ENCODE measurements at places on chromosomes 3 and 15.

- ATAC-seq, result no peak
Measured at GRCh38 chr3:195921334-195921791, 13.0 kb upstream of the TNK2 start.

DNA sequence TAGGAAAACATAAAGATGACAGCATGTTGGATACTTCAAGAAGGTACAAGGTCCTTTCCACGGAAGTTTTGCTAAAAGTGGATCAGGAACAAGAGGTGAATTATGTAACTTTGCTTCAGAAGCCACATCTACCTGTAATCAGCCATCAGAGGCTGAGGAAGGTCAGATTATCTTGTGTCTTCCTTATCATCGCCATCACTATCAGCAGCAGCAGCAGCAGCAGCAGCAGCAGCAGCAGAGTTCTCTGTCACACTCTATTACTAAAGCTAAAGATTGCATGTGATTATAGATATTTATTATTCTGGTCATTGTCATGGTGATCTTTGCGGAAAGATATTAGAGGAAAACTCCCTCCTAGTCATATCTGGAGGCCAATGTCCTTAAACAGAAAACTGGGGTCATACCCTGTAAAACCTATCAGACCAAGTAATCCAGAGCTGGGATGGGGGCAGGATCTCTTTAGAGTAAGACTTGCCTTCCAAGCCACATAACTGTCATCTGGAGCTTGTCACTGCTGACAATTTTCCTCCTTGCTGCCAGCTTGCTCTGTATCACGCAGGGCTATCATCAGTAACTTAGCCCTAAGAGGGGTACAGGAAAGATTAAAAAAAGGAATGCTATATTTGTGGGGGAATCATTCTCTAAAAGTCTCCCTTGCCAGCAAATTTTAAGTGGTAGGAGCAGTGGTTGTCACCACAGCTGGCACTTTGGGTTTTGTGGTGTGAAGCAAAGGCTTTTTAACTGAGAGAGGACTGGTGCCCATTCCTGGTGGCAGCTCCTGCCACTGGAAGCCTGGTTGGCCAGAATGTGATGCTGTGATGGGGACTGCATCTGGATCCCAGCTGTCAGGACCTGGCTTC lies 130.9 kb upstream of the RASGRP1 start:
- ATAC-seq, result peak; percentile 15

- no peak for ATAC-seq
Measured at GRCh38 chr3:31091748-31092147, 197.3 kb upstream of the GADL1 start.

DNA sequence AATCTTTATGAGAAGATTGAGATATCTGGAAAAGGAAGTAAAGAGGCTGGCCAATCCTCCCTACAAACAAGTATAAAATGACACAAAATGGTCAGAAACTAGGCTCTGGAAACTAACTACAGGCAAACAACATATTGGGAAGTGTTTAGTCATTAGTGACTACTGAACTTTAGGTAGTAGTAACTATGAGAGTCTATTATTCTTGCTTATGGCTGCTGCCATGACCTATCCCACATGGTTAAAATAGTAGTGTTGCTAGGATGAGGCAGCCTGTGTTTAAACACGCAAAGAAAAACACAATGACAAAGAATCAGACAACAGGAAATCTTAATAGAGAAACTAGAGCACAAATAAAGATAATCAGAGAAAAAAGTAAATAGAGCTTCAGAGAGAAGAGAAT lies 67.9 kb downstream of the RFX7 start:
- ATAC-seq, result no peak

DNA sequence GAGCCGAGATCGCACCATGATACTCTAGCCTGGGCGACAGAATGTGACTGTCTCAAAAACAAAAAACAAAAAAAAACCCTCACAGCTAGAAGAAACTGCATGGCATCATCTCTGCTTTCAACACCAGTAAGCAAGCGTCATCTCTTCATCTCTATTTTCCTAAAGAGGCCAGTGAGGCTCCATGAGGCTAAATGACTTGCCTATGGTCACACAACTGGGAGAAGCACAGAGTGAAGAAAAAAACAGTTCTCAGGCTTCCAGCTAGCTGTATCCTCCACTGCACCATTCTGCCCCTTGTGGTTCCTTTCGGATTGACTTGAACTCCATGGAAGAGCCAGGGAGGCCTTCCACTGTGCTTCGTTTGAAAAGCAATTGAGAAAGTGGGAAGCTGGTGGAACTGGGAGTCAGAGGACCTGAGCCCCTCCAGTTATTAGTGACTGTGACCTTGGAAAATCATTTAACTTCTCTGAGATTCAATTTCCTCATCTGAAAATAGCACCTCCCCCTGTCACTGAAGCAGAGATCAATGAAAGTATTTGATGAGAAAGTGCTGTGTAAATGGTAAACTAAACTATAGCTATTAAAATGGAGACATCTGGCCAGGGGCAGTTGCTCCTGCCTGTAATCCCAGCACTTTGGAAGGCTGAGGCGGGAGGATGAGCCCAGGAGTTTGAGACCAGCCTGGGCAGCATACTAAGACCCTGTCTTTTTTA lies 32.1 kb upstream of the DENND4A start:
- ATAC-seq, result peak; percentile 100

GRCh38 chr15:44956388-44956787 lies at the start of gene TERB2:
TSS of gene TERB2 (plus strand) at chr15:44956687. CDS start at chr15:44956719, 32 bp downstream.
- no peak for ATAC-seq

- no peak for ATAC-seq
Measured at GRCh38 chr15:90710436-90711027, 6.6 kb upstream of the BLM start.

GRCh38 chr15:73822998-73823397 lies 50.4 kb upstream of the TBC1D21 start:
- ATAC-seq, result no peak

DNA sequence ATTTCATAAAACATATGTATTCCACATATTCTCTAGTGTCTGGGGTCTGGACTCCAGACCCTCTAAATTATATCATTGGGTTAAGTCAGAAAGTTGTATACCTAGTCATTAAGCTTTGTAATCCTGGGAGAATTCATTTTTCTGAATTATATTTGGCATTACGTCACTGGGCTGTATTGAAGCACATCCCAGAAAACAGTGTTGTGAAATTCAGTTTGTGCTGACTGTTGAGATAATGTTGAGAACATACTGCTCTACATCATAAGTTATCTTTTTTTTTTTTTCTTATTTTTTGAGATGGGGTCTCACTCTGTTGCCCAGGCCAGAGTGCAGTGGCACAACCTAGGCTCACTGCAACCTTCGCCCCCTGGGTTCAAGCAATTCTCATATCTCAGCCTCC lies 153.1 kb upstream of the STT3B start:
- ATAC-seq, result no peak

DNA sequence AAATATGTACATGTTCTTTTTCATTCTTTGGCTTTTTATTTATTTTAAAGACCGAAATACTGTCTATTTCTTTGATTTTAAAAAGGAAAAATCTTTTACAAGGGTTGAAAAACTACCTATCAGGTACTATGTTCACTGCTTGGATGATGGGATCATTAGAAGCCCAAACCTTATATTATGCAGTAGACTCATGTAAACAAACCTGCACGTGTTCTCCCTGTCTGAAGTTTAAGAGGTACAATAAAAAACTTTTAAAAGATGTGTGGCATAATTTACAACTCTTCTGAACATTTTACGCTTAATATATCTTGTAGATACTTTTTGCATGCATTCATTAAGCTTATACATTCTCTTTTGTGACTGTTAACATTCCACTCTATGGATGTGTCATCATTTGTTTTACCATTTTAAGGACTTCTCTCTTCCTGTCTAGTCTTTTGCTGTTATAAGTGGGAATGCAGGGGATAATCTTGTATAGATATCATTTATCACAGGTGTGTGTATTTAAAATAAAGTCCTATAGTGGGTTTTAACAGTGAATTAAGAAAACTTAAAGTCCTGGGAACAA lies 6.2 kb downstream of the MGA start:
- ATAC-seq, result peak; percentile 44

DNA sequence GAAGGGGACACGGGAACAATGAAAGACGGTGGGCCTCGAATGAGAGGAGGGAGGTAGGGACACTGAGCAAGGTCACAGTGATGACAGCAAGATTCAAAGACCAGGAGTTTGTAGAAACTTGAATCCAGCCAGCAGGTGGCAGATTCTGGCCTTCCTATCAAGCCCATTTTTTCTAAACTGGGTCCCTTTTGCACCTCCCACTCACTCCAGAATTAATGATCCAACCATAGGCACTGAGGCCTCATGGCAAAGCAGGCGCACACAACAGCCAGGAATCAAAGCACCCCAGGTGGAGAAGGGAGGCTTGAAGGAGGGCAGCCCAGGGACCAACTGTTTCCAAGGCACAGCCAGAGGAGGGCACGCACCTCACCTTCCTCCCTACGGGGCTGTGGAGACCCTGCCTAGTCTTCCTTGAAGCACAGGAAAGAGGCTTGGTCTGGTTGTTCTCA lies 90.2 kb downstream of the ANP32A start:
- ATAC-seq, result peak; percentile 64

- ATAC-seq, result peak; percentile 93
Measured at GRCh38 chr15:40266828-40267304, 16.0 kb downstream of the ANKRD63 start.

DNA sequence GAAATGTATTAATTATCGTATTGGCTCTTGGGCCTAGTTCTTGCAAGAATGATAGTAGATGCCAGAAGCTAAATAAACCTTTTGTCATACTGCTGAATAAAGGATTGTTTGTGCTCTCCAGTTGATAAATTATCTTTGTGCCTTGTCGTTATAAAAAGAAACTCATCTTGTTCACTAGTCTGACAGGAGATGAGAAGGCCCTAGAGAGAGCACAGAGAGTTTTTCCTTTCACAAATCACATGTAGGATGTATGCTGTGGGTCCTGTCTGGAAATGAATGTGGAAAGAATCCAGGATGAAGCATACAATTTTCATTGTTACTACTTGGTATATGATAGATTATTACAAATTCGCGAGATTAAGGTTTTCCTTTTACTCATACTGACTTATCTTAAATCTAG lies 113.0 kb downstream of the NLGN1 start:
- ATAC-seq, result no peak

- ATAC-seq, result no peak
Measured at GRCh38 chr3:171458071-171458863, 1.9 kb downstream of the TNIK start.

- ATAC-seq, result no peak
Measured at GRCh38 chr3:105608623-105609022, 241.9 kb downstream of the ALCAM start.

GRCh38 chr3:10992943-10993728 lies 588 bp downstream of the SLC6A1 start:
- no peak for ATAC-seq

GRCh38 chr3:52670621-52671521 lies 14.8 kb downstream of the PBRM1 start:
- ATAC-seq, result peak; percentile 97

DNA sequence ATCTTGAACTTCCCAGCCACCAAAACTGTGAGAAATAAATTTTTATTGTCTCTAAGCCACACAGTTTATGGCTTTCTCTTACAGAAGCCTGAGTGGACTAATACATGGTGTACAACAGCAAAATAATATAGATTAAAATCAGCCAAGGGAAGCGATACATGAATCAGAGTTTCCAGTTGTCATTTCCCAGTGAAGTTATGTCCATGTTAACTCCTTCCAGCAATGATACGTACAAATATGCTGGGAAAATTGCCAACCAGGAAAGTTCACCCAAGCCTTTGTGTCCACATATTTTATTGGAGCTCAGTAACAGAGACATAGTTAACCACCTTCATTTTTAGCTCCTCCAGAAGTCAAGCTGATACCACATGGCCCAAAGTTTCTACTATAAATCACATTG lies 280.9 kb upstream of the KCNMB2 start:
- ATAC-seq, result peak; percentile 60

DNA sequence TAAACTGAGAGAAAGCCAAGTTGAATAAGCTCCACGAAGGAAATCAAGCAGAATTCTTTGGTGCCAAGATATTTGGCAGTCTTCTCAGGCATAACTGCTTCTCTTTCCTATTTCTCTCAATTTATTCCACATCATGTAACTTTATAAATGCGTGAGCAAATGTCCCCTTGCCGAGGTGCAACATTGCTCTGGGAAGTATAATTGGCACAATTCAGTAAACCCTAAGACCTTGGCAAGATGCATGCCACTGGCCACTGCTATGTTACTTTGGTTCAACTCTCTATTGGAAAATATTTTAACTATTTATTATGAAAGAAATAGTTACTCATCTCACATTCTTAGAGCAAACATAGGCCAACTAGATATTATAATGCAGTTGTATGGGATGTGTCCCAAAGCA lies 170.2 kb downstream of the SUCNR1 start:
- no peak for ATAC-seq

- ATAC-seq, result no peak
Measured at GRCh38 chr3:75938921-75939320, 153.6 kb upstream of the ZNF717 start.

DNA sequence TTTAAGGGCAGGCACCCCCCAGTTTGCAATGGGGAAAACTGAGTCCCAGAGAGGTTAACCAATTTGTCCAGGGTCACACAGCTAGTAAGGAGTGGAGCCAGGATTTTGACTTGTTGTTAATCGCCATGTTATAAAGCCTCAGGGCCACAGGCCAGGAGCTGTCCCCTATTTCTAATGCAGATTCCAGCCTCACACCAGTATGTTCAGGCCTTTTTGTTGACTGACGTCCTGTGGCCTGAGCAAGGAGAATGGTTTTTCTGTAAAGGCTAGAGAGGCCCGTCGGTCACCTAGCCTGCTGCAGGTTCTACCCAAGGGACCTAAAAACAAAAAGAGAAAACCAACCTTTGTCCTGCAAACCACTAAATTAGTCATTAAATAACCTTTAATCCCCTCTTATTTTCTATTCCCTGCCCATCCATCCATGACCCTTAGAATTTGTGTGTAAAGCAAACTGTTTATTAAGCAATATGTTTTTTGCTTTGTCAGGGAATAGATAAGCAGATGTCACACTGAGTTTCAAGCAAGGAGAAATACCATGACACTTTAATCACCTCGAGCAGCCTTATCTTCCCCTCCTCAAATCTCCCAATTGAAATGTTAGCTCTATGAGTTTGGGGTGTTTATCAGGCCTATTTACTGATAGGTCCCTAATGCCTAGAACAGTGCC lies 14.1 kb downstream of the ACOX2 start:
- ATAC-seq, result no peak

DNA sequence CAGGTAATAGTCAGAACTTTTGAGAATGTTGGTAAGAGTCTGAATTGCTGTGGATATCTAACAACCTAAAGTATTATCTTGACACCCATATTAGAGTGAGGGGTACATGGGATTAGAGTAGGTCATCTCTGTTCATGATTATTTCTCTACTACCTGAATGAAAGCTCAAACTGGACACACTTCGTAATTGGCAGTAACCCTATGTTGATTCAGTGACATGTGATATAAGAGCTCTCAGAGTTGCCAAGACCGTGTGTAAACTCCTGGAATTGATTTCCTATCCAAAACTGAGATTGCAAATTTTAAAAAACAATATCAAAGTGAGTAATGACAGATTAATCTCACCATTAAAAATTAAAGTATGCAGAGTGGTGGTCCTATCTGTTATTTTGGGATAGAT lies 214.8 kb upstream of the ARHGEF26 start:
- ATAC-seq, result no peak
